ENCODE measurements at places on chromosomes 4 and X. TPM values are rescaled to one million over a fixed set of nuclear protein-coding genes. Genes with fewer than 3 reads are reported as not detected.
A peak's percentile ranks its signal among the peaks of the same experiment; 100 is the strongest.

The EDA gene
- 5.5 TPM for total RNA-seq

The PLAC8 gene
- 115 TPM for total RNA-seq

The SMR3B gene
- total RNA-seq: not detected

The ITGB1BP2 gene
- total RNA-seq: 1.4 TPM

The WDFY3 gene
- total RNA-seq: 125 TPM

The PWWP3B gene
- 0.44 TPM for total RNA-seq

The OGT gene
- 149 TPM for total RNA-seq

The CXCL9 gene
- 1.3 TPM for total RNA-seq

The BRS3 gene
- not detected for total RNA-seq

The CXCL11 gene
- 0.62 TPM for total RNA-seq

The P2RY4 gene
- total RNA-seq: 0.38 TPM

GRCh38 chr4:1096841-1097240 is 16.5 kb downstream of the RNF212 start:
- no peaks in the 10 kb centered on the region for H3K4me1 ChIP-seq
- no peaks in the 10 kb centered on the region for H3K27me3 ChIP-seq
- DNase-seq: no peak
- no peaks in the 10 kb centered on the region for H3K36me3 ChIP-seq
- H3K4me3 ChIP-seq: no peak overlapping the region

GRCh38 chr4:88738180-88738579 is 40.6 kb upstream of the NAP1L5 start:
- no peaks in the 10 kb centered on the region for H3K27me3 ChIP-seq
- DNase-seq: no peak
- H3K4me3 ChIP-seq: no peak overlapping the region
- peaks cover 19% of the 10 kb centered on the region for H3K4me1 ChIP-seq
- no peak overlapping the region for H3K27ac ChIP-seq
- H3K36me3 ChIP-seq: peaks cover 32% of the 10 kb centered on the region

DNA sequence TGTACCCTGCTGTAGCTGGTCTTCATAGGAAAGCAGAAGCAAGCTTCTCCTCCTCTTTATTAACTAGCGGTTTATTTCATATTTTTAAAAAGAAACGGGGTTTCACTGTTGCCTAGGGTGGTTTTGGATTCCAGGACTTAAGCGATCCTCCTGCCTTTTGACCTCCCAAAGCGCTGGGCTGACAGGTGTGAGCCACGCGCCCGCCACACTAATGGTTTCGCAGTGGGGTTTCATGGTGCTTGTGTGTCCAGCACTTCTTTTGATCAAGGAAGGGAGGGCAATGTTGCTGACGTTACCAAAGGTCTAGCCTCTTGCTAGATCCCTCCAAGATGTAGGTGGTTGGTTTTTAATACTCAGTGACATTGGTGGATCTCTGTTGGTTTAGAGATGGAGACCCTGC is 1.4 kb downstream of the MAEA start:
- H3K27me3 ChIP-seq: no peaks in the 10 kb centered on the region
- no peaks in the 10 kb centered on the region for H3K36me3 ChIP-seq
- H3K4me1 ChIP-seq: peaks cover 44% of the 10 kb centered on the region
- H3K27ac ChIP-seq: peak overlapping the region; percentile 94
- H3K4me3 ChIP-seq: peak overlapping the region; percentile 96

DNA sequence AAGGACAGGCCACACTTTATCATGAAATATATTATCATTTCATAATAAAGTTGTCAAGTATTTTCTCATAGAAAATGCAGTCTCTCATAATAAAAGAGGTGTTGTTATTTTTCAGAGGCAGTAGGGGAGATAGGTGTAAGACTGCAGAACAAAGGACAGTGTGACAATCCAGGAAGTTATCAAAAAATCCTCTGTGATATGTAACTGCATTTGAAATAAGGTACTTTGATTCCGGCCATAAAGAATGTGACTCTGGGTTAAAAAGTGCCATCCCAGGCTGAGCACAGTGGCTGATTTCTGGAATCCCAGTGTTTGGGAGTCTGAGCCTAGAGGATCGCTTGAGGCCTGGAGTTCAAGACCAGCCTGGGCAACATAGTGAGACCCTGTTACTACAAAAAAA is 37.6 kb upstream of the TMPRSS11B start:
- H3K4me3 ChIP-seq: no peak overlapping the region
- H3K36me3 ChIP-seq: no peaks in the 10 kb centered on the region
- H3K4me1 ChIP-seq: no peaks in the 10 kb centered on the region
- H3K27ac ChIP-seq: no peak overlapping the region
- H3K27me3 ChIP-seq: no peaks in the 10 kb centered on the region

GRCh38 chr4:36244257-36245082 is at the start of gene ARAP2:
ARAP2 (minus strand) TSS chr4:36244514; CDS start chr4:36229486, 15,028 bp downstream.
- peak within 1 kb of the TSS; percentile 89 for H3K27ac ChIP-seq
- peaks cover 22% of the 10 kb centered on the region for H3K4me1 ChIP-seq
- H3K36me3 ChIP-seq: no peaks in the 10 kb centered on the region
- DNase-seq: peak; percentile 83
- peak within 1 kb of the TSS; percentile 70 for H3K4me3 ChIP-seq

DNA sequence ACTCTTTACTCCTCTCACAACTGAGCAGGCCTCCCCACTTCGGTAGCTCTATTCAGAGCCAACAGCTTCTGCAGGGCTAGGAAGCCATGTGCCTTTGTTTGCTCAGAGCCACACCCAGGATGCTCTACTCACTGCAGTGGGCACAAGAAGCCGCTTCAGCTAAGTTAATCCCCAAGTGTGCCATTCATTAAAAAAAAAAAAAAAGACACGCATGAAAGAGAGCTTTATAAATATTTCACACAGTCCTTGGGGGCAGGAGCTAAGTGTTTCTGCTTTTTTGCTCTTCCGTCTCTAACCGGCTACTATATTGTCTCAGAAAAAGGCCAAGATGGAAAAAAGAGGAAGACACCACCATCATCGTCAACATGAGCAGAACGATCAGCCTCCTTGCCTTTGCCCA is 8.1 kb downstream of the CRMP1 start:
- H3K36me3 ChIP-seq: no peaks in the 10 kb centered on the region
- H3K4me1 ChIP-seq: peaks cover 14% of the 10 kb centered on the region
- no peak overlapping the region for H3K4me3 ChIP-seq
- no peak for DNase-seq
- no peak overlapping the region for H3K27ac ChIP-seq
- peaks cover 43% of the 10 kb centered on the region for H3K27me3 ChIP-seq

DNA sequence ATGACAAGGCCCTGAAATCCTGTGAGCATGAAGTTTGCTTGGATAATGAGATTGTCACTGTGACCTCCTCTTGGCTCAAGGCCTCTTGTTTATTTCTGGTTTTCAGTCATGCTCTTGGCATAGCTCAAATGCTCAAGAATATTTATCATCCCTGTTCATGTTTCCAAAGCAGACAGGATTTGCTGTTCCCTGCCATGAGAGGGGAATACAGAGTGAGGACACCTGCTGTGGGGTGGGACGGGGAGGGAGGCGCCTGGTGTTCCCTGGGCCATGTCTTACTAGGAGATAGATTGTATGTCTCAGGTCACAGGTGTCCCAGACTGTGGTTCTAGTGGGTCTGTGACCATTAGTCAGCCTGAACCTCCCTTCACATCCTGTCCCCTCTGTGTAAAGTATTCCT is 34.9 kb upstream of the SH3RF1 start:
- no peaks in the 10 kb centered on the region for H3K36me3 ChIP-seq
- H3K4me1 ChIP-seq: no peaks in the 10 kb centered on the region
- H3K27ac ChIP-seq: no peak overlapping the region
- H3K27me3 ChIP-seq: no peaks in the 10 kb centered on the region
- H3K4me3 ChIP-seq: no peak overlapping the region

DNA sequence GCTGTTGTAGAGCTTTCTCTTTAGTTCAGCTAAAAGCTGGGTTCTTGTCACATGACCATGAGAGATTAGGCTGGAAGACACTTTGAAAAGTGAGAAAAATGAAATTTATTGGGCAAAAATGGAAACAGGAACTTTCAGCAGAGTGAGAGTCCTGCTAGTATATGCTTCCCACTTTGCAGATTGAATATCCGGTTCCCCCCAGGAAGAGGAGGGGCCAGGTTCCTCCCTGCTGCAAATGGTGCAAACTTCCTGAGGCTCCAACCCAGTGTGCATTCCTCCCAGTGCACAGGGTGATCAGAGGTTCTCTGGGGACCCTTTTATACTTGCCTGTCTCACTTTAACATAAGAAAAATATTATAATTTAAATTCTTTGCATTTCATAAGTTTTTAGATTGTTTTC is 119.9 kb upstream of the SPIN4 start:
- H3K36me3 ChIP-seq: no peaks in the 10 kb centered on the region
- H3K4me1 ChIP-seq: no peaks in the 10 kb centered on the region
- H3K27me3 ChIP-seq: no peaks in the 10 kb centered on the region
- no peak overlapping the region for H3K27ac ChIP-seq
- DNase-seq: no peak
- no peak overlapping the region for H3K4me3 ChIP-seq

DNA sequence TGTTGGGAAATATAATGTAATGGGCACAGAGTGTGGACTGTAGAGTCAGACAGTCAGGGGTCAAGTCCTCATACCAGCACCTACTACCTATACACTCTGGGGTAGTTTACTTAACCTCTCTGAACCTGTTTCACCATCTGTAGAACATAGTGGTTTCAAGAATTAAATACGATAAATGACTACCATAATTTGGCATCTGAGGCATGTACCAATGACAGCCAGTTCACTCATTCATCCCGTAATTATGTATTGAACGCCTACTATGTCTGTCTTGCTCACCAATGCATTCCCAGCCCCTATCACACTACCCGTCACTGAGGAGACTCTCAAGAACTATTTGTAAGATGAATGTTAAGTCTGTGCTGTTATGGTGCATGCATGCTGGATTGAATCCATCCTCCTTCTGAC is 2.0 kb upstream of the FGB start:
- H3K27me3 ChIP-seq: no peaks in the 10 kb centered on the region
- no peak overlapping the region for H3K27ac ChIP-seq
- no peaks in the 10 kb centered on the region for H3K36me3 ChIP-seq

- H3K36me3 ChIP-seq: no peaks in the 10 kb centered on the region
- H3K4me1 ChIP-seq: peaks cover 19% of the 10 kb centered on the region
- peak overlapping the region; percentile 18 for H3K27ac ChIP-seq
- no peaks in the 10 kb centered on the region for H3K27me3 ChIP-seq
- no peak overlapping the region for H3K4me3 ChIP-seq
These were observed 36.9 kb downstream of the NBDY start for GRCh38 chrX:56765811-56766553.

DNA sequence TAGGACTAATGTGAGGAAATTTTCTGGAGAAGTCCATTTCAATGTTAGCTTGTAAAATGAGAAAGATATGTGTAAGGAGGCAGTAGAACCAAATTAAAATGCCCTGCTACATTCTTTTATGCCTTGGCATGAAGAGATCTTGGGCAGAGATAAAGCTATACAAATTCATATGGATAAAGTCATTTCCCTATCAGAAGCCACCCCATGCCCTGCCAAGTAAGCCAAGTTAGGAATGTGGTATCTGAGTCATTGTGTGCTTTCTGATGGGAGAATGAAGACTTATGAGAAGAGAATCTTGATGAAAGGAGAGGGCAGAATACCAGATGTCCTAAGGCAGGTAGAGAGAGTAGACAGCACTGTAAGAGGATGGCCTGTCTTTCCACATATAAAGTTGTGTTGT is 83.7 kb downstream of the TEX13A start:
- no peak for DNase-seq
- no peak overlapping the region for H3K4me3 ChIP-seq
- no peak overlapping the region for H3K27ac ChIP-seq
- no peaks in the 10 kb centered on the region for H3K27me3 ChIP-seq

GRCh38 chr4:183287677-183288076 is 32.4 kb downstream of the CLDN22 start:
- H3K27me3 ChIP-seq: no peaks in the 10 kb centered on the region
- H3K27ac ChIP-seq: no peak overlapping the region
- no peak for DNase-seq
- peaks cover 64% of the 10 kb centered on the region for H3K36me3 ChIP-seq
- H3K4me3 ChIP-seq: no peak overlapping the region

DNA sequence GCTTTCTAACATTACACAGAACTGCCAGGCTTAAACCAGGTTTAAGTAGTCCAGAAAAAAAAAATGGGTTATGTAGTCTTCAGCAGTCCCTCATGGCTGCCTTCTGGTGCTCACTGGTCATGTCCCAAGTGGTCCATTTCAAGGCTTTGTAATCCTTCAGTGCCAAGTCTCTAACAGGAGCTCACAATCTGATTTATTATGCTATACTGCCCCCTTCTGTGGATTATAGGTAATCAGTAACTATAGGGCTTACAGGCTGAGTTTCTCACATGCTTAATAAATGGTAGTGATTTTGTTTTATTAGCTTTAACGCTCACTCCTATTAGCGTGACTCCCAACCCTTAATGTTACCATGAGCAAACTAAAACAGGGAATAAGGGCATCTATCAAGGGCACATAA is 92.5 kb upstream of the EDA2R start:
- no peaks in the 10 kb centered on the region for H3K4me1 ChIP-seq
- H3K27ac ChIP-seq: no peak overlapping the region
- no peak overlapping the region for H3K4me3 ChIP-seq
- H3K36me3 ChIP-seq: no peaks in the 10 kb centered on the region

GRCh38 chr4:150037251-150037856 is 40.9 kb upstream of the DCLK2 start:
- no peaks in the 10 kb centered on the region for H3K36me3 ChIP-seq
- DNase-seq: no peak
- no peak overlapping the region for H3K27ac ChIP-seq

DNA sequence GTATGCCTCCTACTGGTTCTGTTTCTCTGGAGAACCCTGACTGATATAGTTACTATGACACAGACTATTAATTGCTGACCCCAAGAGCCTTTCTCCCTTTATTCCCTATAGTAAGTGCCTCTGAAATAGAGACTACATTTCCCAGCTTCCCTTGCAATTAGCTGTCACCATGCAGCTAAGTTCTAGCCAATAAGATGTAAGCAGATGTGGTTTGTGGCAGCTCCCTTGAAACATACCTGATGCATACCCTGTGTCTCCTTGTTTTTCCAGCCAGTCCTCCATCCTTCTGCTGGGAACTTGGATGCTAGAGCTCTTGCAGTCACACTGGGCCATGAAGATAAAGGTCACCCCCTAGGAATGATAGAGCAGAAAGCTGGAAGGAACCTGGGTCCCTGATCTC is 9.7 kb upstream of the TMEM165 start:
- H3K36me3 ChIP-seq: no peaks in the 10 kb centered on the region
- DNase-seq: no peak
- no peaks in the 10 kb centered on the region for H3K27me3 ChIP-seq
- H3K4me3 ChIP-seq: no peak overlapping the region
- H3K27ac ChIP-seq: no peak overlapping the region

GRCh38 chr4:70874268-70875156 is 27.7 kb upstream of the MOB1B start:
- H3K36me3 ChIP-seq: no peaks in the 10 kb centered on the region
- no peak for DNase-seq
- H3K4me3 ChIP-seq: no peak overlapping the region
- H3K4me1 ChIP-seq: no peaks in the 10 kb centered on the region
